Memory B cell (primary cell): ENCODE measurements at places on chromosomes 11 and 22.

GRCh38 chr11:35235936-35236666, 97.1 kb downstream of the CD44 start:
- DNase-seq, result no peak

DNA sequence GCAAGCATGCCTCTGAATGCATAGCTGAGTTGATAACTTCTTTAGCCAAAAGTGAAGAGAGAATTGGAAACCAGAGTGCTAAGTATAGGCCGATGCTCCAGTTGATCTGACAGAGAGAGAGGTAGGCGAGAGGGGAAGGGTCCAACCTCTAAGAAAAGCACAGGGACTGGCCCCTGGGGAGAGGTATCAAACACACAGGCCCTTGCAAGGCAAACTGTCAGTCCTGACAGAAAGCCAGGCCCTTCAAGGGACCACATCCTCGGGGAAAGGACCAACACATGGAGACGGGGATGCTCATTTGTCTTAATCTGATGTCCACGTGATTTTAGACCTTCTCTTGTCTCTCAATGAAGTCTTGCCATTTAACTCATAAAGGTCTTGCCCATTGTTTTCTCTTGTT, 43.9 kb upstream of the SPATA19 start:
- DNase-seq, result no peak

GRCh38 chr11:74696500-74696899, 34.7 kb downstream of the CHRDL2 start:
- DNase-seq, result no peak

- no peak for DNase-seq
Measured at GRCh38 chr11:69161117-69161407, 5.3 kb downstream of the SMIM38 start.

GRCh38 chr11:112178936-112179335, 3.6 kb downstream of the BCO2 start:
- DNase-seq, result no peak

- DNase-seq, result no peak
Measured at GRCh38 chr11:104764710-104765045, 133.6 kb downstream of the CASP12 start.

DNA sequence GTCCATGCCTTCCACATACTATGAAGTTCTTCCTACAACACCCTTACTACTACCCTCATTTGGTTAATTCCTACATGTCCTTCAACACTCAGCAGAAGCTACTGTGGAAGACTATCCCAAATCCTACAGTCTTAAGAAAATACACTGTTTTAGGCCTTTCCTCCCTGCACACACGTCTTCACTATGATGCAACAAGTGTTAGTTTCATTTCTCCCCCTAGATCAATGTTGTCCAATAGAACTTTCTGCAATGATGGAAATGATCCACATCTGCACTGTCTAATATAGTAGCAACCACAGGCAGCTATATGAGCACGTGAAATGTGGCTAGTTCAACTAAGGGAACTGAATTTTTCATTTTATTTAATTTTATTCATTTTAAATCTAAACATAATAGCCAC, 46.7 kb upstream of the CCDC34 start:
- DNase-seq, result no peak

DNA sequence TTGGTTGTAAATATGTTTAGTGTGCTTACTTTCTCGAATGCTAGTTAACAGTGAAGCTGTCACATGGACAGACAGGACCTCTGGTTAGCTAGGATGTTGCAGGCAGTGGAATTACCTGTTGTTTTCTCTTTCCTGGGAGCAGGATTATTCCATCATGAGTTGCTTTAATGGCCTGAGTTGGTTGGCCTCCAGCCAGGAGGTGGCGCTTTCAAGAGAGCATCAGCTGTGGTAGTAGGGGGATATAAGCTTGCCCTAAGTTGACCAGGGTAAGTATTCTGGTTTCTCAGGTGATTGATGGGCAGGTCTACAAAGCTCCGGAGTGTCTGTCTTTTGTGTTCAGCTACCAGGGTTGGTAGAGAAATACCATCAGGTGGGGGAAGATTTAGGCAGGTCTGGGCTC, 43.5 kb downstream of the NELL1 start:
- no peak for DNase-seq

DNA sequence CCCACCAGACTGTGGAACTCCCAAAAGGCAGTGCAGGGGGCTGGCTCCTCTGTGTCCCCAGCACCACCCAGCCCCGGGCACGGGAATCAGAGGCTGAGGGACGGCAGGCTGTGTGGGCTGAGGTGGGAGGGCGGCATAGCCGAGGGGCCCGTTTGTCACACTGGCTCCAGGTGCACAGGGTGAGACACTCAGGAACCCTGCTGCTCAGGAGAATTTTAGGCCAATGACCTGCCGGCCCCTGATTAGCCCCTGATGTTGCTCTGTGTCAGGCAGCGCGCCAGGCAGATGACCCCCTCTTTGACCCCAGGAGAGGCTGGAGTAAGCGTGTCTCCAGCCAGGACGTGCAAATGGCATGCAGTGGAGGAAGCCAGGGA, 52.7 kb downstream of the RTL6 start:
- no peak for DNase-seq

GRCh38 chr11:61121192-61121831, 19.0 kb downstream of the CD5 start:
- DNase-seq, result no peak

- no peak for DNase-seq
Measured at GRCh38 chr11:62169935-62170334, 20.1 kb upstream of the SCGB1D1 start.

DNA sequence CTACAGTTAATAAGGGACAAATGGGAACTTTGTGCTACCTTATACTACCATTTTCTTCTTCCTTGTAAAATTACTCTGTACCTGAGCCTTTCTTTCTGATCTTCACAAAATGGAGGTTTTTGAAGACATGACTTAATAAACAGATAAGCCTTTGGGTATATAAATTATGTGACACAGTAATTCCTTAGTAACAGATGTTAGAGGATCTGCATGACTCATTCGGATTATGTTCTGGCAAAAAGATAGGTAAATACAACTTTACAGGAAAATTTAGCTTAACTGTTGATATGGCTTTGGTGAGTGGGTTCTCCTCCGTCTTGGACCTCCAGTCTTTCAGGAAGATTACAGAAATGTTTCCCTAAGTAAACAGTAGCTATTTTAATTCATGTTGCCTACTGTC, 61.8 kb downstream of the BID start:
- DNase-seq, result no peak

DNA sequence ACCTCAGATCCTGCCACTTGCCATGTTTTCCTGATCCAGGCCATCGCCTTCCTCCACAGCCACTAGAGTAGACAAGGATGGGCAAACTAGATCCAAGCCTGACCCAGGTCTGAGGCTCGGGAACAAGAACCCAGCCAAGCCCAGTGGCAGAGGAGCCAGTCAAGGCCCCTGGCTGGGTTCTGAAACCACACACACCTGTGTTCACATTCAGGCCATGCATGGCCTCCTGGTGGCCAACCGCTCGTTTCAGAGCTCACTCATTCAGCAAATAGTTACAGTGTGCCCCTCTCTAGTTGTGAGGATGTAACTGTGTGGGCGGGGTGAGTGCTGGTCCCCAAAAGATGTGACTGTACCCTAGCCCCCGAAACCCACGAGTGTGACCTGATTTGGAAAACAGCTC, 337.6 kb downstream of the CTTN start:
- no peak for DNase-seq

DNA sequence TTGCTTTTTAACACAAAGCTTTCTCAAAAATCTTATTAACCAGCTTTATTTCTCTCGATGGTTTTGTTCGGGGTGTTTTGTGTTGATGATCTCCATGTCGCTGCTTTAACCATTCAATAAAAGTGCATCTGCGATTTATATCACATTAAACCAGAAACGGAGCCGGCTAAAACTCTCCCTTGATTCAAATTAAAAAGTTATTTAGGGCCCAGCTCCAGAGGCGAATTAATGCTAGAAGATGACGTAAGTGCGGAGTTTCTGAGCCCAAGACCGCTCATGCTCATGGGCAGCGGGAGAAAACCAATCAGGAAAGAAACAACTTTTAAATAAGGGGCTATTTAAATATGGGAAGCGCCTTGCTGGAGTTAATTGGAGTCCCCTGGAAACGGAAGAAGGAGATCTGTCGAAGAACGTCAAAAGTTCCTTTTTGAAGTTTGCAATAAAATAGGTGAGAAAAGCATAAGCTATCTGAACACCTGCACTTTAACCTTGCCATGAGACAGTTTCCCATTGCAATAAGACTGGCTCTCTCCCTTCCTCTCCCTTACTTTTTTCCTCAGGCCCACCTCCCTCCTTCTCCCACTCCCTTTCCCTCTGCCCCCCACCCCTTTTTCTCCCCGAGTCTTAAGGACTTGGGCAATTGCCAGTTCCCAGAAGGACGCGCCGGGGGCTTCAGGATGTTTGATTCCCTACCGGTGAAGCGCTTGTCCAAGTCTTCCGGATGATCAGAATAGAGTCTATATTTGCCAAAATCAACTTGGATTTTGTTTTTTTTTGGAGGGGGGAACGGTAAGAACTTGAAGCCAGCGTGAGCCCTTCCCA, 1.9 kb upstream of the DBX1 start:
- no peak for DNase-seq

DNA sequence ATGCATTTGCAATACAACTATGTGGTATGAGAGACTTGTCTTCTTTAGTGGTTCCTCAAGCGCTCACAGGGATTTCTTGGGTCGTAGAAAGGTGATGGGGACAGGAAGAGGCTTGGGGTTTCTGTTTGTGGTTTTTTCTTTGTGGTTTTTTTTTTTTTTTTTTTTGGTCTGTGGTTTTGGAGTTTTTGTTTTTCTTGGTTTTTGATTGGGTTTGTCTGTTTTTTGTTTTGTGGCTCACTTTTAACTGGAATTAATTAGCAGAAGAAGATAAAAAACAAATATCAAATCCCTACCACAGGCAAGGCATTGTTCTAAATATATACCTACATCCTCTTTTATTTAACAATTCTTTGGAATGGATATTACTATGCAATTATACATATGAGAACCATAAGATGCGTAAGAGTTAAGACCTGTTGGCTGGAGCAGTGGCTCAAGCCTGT, 5.5 kb downstream of the TTC28 start:
- peak; percentile 53 for DNase-seq

DNA sequence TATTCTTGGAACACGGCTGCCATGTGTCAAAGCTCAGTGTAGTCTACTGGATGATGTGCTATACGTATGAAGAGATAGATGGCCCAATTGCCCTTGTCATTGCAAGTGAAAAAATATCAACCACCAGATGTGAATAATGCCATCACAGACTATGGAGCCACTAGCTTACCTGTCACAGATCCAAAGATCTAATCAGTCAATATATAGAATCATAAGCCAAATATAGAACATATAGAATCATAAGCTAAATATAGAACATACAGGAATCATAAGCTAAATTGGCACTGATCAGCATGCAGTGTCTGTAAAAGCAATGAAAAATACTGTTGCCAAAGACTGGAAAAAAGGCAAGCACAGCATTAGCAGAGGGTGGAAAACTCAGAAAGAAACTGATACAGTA, 1656.9 kb upstream of the RAG2 start:
- no peak for DNase-seq

GRCh38 chr22:39994041-39994565, 651 bp upstream of the FAM83F start:
- DNase-seq, result no peak
